ENCODE measurements at places on chromosomes 12 and 14.
A peak's percentile ranks its signal among the peaks of the same experiment; 100 is the strongest.

GRCh38 chr14:75978249-75978731 is 3.5 kb downstream of the TGFB3 start:
- no peak for DNase-seq

DNA sequence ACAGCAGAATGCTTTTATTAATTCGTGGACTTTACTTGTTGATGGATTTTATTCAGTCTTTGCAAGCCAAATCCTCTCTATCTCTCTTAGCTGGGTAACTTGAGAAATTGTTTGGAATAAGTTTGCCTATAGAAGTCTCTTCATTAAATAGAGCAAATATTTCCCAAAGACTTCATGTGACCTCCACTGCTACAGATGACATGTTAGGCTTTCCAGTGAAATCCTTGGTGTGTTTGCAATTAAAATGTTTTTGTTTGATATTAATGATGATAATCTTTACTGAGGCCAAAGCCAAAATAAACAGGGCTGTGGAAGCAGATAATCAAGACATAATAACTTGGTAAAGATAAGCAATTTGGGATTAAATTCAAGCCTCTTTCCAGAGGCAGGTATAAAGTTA is 4.4 kb downstream of the MYF6 start:
- DNase-seq, result no peak

DNA sequence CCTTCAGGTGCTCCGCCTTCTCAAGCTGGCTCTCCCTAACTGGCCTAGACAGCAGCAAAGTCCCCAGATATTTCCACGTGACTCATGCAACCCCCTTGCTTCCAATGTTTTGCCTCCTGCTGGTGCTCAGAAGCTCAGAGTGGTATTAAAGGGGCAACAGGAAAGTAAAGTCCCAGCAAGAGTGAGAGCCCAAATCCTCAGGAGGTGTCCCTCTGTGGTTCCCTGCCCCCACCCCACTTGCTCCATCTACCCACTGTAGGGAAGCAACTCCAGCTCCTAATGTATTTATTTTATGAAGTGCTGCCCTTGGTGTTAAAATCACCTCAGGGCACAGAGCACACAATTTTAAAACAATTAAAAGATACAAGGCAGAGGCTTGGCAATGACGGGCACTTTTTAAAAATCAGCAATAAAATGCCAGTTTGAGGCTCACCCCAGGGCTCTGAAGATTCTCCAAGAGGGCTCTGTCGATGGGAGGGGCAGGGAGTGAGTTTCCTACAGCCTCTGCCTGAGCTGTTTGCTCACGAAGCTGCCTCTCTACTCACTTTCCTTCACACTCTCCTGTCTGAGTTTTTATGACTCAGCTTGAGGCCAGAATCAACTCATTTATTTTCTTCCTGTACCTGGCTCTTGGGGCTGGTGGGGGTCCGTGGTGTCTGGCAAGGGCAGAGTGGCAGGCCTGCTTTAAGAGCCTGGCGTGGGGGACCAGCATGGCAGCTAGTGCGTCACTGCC is 81.9 kb upstream of the MAX start:
- DNase-seq, result no peak

DNA sequence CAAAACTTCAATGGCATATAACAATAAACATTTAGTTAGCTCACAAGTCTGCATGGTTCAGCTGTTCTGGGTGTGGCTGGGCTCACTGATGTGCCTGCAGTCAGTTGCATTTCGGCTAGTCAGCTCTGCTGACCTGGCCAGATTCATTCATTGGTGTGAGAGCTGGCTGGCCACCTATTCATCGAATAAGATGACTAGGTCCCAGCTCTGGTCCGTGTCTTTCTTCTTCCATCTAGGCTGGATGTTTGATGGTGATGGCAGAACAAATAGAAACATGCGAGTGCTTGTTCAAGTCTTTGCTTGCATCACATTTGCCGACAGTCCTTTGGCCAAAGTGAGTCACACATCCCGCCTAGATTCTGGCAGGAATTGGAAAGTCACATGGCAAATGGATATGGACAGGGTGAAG is 203.3 kb upstream of the CRY1 start:
- no peak for DNase-seq

GRCh38 chr14:69259527-69260189 is at the start of gene GALNT16:
Gene GALNT16, plus strand, starts transcription at chr14:69260158. Its CDS starts 133 bp downstream, at chr14:69260291.
- DNase-seq, result peak; percentile 53

GRCh38 chr12:116703214-116703795 is 34.6 kb downstream of the SPRING1 start:
- DNase-seq, result peak; percentile 61

DNA sequence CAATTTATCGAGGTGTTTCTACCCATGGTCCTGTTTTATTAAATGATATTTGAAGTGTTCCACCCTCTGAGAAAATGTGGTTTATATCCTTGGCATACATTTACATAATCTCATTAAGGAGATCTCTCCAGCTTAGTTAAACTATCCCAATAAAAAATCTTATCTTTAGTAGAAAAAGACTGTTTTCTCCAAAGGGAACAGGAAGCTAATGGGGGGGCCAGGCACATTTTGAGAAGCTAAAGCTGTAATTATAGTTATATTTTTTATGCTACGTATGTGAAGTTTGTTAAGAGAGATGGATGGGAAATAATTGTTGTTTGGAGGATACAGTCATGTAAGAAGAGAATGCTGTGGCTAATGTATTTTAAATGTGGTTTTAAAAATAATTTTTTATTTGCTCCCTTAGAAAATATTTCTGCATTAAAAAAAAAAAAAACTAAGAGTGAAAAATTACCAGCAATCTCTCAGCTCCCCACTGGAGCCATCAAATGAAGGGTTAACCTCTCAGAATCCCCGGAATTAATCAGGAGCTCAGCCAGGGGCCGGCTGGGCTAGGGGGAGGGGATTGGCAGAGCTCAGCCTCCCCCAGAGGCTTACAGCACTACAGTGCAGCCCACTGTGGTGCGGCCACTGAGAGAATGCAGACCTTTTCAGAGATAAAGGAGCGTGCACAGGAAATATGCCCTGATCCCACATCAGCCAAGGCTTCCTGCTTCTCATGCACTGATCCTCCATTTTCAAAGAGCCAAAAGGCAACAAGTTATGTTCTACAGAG is 185.8 kb downstream of the EGLN3 start:
- DNase-seq, result no peak

- DNase-seq, result no peak
Measured at GRCh38 chr12:40194846-40195245, 30.0 kb upstream of the LRRK2 start.

GRCh38 chr14:100065111-100065871 is at the start of gene EVL:
Gene EVL, plus strand, starts transcription at chr14:100065422. Its CDS starts 79 bp downstream, at chr14:100065501.
- DNase-seq, result no peak

- no peak for DNase-seq
Measured at GRCh38 chr12:85138833-85139232, 102.7 kb downstream of the LRRIQ1 start.

GRCh38 chr12:121579981-121580868 is 598 bp downstream of the KDM2B start:
- peak; percentile 79 for DNase-seq

DNA sequence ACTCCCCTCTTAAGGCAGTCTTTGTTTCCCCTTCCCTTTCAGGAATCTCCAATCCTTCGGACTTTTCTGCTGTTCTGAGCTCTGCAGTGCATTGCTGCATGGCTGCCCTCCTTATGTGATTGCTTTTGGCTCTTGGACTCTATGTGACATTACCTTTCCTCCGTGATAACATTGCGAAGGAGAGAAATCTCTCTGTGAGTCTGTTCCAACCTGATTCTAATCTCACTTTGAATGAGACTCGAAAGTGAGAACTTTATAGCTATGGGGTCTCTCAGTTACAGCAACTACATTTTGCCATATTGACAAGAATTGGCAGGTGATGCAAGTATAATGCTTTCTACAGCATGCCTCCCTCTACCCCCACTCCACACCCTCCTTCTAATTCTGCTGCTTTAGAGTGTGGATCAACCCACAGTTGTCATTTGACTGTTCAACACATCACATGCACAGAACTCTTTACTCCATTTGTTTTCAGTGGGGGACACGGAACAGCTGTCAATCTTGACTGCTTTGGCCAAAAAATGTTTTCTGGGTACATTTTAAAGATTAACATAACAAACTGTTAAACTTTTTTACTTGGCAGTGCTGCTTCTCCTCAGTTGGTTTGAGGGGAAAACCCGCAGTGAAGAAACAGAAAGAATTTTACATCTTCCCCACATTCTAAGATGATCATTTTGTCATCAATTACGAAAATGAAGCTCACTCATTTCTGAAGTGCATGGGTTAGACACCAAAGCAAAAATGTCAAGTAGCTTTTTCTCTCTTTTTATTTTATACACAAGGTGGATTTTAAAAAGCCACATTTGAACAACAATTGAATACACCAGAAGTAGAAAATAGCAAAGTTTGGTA is 125.5 kb upstream of the RMST start:
- no peak for DNase-seq

DNA sequence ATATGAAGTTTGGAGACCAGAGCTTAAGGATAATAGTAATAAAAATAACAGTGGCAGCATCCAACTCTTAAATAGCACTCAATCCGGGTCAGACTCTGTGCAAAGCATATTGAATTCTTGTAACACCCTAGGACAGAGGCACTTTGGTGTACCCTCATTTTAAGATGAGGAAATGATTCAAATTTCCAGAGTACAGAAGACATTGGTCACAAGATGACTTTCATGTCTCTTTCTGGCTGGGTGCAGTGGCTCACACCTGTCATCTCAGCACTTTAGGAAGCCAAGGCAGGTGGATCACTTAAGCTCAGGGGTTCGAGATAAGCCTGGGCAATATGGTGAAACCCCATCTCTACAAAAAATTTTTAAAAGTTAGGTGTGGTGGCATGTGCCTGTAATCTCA is 235.8 kb downstream of the SLC15A4 start:
- DNase-seq, result no peak

DNA sequence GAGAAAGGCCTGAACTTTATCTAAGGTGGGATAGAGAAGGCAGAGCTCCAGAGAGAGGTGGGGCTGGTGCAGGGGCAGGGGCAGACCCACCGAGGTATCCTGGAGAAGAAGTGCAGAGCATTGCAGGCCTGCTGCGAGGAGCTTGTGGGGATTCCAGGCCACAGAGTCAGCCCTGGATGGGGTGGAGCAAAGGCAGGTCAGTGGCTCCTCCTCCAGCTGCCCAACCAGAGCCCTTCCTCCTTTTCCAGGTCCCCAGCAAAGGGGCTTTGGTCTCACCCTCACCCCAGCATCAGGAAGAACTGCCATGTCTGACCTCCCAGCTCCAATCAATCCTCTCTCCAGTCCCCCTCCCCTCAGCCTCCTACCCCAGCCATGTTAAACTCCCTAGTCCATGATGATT is 19.8 kb upstream of the ZNF740 start:
- no peak for DNase-seq

DNA sequence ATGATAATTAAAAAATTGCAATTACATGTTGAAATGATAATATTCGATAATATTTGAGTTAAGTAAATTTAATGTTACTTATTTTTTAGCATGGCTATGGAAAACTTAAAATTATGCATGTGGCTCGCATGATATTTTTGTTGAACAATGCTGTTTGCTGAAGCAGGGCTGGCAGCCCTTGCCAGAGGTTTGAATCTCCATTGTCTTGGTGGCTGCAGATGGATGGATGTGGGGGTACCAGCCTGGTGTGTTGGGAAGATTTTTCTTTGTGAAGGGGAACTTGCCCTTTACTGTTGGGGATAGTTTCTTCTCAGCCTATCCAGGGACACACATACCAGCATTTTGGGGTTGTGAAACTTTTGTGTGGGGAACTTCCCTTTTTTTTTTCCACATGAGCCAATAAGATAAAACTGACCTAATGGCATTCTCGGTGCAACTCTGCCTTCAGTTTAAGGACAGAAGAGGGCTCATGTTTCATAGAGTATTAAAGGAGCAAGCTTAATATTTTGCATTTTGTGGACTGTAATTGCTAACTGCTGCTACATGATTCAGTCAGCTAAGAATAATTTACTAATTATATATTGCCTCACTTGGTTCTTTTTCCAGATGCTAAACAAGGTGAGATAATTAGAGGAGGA is 8.8 kb downstream of the RASSF3 start:
- no peak for DNase-seq

GRCh38 chr12:55619354-55620138 is 17.1 kb upstream of the OR10P1 start:
- DNase-seq, result peak; percentile 56

DNA sequence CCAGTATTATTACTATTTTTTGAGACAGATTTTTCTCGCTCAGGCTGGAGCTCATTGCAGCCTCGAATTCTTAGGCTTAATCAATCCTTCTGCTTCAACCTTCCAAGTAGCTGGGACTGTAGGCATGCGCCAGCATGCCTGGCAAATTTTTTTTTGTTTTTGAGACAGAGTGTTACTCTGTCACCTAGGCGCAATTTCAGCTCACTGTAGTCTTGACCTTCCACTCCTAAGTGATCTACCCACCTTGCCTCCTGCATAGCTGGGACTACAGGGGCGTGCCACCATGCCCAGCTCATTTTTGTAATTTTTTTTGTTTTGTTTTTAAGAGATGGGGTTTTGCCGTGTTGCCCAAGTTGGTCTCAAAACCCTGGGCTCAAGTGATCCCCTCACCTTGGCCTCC is 15.2 kb downstream of the ERC1 start:
- DNase-seq, result no peak

DNA sequence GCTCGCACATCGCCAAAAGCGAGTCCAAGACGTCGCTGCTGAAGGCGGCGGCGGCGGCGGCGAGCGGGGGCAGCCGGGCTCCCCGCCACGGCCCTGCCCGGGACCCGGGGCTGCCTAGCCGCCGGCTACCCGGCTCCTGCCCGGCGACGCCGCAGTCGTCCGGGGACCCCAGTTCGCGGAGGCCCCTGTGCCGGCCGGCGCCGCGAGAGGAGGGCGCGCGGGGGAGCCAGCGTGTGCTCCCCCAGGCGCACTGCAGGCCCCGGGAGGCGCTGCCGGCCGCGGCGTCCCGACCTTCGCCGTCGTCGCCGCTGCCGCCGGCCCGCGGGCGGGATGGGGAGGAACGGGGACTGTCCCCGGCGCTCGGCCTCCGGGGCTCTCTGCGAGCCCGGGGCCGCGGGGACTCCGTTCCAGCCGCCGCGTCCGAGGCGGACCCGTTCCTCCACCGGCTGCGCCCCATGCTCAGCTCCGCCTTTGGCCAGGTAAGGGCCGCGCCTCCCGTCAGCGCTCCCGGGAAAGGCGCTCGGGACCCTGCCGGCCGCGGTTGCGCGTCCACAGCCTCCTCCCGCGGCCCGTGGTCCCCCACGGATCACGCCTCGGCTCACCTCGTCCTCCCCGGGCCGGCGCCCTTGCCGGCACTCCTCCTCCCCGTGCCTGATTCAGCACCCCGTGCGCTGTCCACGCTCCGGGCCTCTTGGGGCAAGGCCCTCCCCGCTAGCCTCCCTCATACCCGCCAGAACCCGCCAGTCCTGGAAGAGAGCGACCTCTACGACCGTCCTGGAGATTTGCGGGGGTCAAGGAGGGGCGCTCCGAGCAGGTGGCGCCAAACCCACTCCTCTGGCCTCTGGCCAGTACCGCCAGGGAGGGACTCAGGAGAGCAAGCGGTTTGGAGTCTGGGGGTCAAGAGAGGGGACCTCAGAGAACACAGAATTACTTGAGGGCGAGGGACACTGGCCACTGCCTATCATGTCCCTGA is 721 bp downstream of the CABP1 start:
- DNase-seq, result no peak

DNA sequence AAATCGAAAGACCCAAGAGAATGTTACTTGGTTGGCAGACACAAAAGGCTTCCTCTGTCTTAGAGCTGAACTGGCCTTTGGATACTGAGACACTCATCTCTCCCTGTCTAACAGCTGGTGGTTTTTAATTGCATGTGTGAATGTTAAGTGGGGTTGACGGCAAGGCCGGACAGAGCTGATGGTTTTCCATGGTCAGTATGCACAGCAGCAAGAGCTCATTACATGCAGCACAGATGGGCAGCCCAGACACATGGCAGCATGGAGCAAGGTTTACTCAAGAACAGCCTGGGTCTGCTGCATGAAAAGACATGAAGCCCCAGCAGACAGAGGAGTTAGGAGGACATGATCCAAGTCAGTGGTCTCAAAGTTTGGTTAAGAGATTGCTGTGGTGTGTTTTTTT is 27.8 kb upstream of the CACNA2D4 start:
- no peak for DNase-seq

Measured in NCI-H1105 treated with DMSO at 0.1 percent for 48 hours (cell line).